Liver (tissue), 10 donors: ENCODE measurements at places on chromosomes 1 and 21.
A peak's percentile ranks its signal among the peaks of the same experiment; 100 is the strongest.

DNA sequence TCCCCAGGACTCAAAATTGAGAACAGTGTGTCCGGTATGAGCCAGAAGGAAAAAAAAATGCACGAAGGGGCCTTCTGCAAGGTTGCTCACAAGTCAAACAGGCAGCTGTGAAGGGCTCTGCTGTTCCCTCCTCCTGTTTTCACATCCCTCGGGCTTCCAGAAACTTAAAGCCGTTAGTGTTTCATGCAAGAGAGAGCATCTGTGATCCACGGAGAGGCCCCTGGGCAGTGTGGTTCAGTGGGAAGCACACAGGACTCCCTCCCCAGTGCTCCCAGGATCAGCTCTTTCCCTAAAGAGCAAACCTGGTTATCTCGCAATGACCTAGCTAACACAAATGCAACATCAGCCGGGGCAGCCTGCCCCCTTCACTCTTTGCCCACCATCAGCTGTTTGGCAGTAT lies 2.9 kb upstream of the MATN1 start:
- DNase-seq, result no peak

DNA sequence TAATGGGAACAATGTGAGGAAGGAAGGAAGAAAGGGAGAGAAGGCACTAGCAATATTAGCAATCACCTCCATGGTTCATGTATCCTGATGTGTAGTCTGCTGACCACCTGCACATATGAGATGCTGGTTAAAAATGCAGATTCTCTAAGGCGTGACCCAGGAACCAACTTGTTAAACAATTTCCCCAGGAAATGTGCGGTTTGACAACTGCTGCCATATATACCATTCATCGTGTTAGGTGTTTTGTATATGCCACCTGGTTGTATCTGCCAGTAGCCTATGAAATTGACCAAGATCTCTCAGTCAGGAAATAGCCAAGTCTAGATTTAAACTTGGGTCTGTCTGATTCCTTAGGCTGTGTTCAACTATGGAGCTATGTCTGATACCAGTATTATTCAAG lies 4.1 kb downstream of the SEMA4A start:
- no peak for DNase-seq

- DNase-seq, result no peak
Observed at GRCh38 chr1:207871117-207871649, 39.7 kb downstream of the CD34 start.

- peak; percentile 56 for DNase-seq
Observed at GRCh38 chr1:1021010-1021919, 1.3 kb downstream of the AGRN start.

DNA sequence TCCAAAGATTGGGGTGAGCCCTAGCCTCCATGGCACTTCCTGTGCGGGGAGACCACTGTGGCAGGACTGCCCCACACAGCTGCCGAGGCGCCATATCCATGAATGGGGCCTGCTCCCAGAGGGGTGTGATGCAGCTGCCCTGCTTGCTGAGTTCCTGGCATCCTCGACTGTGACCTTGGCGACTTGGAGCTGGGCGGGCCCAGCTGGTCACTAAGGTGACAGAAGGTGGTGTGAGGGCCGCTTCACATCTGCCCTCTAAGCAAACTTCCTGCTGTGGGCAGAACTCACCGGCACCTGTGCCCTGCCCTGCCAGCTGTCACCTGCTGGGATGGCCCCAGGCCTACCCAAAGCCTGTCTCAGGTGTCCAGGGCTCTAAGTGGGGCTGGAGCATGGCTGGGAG lies 9.0 kb downstream of the TMEM61 start:
- DNase-seq, result no peak

DNA sequence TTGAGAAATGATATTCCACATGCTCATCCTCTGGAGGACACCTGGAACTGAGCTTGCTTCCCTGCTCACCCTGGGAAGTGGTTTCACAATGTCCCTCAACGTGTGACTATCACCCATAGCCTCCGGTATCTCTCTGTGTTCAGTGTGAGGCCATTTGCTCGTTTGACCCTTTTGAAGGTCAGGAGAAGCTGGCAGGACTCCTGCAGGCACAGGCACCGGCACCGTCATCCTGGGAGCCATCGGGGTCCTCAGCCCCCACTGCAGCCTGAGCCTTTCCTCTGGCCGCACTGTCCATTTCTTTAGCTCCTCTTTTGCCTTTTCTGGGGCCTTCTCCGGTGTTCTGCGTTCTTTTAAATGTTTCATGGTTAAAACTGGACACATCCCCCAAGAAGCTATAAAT lies 159.6 kb upstream of the COL6A1 start:
- DNase-seq, result no peak

DNA sequence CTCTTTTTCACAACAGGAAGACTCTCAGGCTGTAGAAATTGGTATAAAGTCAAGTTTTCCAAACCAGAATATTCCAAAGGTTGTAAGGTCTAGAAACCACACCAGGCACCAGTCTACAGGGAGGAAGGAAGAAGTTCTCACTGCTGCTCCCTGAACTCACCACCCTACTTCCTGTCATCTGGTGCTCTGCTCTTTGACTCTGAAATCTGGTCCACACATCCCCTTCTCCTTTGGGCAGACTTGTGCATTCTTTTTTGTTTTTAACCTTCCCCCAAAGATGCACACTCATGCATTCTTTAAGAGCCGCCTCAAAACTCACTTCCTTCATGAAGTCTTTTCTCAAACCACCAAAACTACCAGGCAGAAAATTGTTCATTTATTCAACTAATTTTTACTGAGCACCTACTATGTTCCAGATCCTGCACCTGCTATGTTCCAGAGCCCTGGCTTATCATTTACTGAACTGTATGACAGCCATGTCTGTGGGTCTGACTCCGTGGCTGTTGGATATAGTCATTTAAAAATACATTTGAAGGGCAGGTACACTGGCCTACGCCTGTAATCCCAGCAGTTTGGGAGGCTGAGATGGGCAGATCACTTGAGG lies 30.1 kb upstream of the EPS15 start:
- DNase-seq, result no peak
